M059J (cell line): ENCODE measurements at places on chromosomes 4 and X.

- DNase-seq, result no peak
Measured at GRCh38 chr4:183821076-183821853, 83.8 kb upstream of the STOX2 start.

DNA sequence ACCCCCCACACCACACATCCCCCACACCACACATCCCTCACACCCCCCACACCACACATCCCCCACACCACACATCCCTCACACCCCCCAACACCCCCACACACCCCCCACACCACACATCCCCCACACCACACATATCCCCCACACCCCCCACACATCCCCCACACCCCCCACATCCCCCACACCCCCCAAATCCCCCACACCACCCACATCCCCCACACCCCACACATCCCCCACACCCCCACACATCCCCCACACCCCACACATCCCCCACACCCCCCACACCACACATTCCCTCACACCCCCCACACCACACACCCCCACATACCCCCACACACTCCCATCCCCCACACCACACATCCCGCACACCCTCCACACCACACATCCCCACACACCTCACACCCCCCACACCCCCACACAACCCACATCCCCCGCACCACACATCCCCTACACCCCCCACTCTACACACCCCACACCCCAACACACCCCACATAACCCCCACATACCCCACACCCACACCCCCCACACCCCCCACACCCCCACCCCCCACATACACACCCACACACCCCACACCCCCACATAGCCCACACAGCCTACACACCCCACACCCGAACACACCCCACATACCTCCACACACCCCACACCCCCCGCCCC lies 172.9 kb downstream of the DCLK2 start:
- no peak for DNase-seq

DNA sequence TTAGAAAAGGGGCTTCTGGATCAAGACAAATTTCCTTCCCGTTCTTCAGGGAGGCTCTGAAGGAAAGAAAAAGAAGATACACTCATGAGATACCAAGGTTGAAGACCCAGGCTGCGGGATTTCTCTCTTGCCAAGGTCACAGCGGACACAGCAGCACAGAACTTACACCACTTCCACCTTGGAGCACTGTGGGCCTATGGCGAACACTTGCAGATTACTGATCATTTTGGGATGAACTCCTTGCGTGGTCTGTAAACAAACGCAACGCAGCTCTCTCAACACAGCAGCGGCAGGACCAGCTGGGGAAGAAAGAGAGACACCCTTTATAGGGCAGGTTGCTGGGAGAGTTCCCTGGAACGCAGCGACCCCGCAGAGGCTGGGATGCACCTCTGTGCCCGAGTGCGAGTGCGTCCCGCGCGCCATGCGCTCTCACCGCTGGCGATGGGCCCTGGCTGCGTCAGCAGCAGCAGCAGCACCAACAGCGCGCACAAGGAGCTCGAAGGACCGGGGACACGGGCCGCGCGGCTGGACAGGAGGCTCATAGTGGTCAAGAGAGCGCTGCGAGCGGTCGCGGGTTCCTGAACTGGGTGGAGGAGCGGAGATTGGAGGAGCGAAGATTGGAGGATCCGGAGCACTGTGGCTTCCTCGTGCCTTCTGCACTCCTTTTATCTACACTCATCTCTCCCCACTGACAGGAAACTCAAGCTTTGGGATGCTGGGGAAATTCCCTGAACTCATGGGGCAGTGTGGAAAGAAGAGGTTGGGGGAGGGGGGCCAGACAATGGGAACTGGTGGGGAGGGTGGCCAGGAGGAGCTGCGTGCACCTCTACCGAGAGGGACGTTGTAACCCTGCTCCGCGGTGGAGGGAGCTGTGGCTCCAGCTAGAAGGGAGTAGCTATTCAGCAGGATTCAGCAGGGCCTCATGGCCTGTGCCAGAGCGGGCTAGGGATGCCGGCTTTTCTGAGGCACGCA lies at the start of gene CXCL5:
Gene CXCL5 (minus strand): TSS at position 638 of the 972 bp plus-strand sequence. CDS start 96 bp downstream, at position 542.
- DNase-seq, result peak; percentile 48

DNA sequence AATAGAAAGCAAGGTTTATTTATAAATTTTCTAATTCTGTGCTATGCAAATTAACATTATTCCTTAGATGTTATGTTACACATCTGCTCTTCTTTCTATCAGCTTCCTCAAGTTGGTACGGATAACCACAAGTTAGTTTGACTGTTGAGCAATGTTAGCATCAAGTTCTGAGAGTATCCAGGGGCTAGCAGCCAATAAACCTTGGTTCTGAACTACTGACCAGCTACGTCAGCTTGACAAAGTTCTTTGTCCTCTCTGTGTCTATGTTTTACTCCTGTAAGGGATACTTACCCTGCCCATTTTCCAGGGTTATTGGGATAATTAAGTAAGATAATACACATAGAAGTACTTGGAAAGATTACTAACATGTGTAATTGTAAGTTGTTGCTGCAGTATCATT lies 8.1 kb upstream of the TEX13A start:
- DNase-seq, result no peak
